ENCODE measurements at places on chromosomes 12 and 14.

DNA sequence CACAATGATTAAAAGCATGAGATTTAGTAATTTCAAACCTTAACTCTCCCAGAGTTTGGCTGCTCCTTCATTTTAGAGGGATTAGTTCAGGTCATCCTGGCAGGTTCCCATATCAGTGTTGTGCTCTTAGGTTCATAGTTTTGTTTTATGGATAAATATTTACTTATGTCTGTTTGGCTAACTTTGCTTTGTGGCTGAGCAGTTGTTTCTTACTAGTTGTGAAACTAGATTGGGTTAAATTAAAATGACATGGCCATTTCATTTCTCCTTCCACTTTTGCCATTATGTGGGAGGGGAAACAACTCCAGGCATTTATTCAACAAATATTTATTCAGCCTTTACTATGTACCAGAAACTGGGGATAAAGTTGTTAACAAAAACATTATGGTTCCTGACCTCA, 158.8 kb downstream of the TMTC3 start:
- no peak for DNase-seq

DNA sequence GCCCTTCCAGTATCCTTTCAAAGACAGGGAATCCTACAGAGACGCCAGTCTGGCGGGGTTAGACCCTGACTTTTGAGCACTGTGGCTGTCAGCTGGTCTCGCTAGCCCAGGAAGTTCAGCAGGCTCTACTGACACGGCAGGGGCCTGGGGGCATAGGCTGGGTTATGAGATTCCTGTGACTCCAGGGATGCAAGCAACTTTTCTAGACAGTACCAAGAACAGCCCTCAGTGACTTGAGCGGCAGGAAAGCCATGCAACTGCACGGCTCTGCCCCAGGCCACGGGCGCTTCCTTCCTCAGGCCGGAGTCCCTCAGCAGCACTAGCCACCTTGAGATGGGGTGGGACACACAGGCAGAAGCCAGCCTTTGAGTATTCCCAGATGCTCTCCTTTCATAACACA, 5.1 kb upstream of the SIVA1 start:
- no peak for DNase-seq

DNA sequence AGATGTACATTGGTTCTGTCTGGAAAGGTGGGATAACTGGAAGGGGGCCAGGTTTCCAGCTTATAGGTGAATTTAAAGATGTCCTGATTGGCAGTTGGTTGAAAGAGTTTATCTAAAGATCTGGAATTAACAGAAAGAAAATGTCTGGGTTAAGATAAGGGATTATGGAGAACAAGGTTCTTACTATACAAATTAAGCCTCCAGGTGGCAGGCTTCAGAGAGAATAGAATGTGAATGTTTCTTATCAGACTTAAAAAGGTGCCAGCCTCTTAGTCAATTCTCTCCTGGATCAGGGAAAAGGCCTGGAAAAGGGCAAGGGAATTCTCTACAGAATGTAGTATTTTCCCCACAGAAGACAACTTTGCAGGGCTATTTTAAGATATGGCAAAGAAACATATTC, 53.1 kb downstream of the CNTN1 start:
- DNase-seq = peak; percentile 67

DNA sequence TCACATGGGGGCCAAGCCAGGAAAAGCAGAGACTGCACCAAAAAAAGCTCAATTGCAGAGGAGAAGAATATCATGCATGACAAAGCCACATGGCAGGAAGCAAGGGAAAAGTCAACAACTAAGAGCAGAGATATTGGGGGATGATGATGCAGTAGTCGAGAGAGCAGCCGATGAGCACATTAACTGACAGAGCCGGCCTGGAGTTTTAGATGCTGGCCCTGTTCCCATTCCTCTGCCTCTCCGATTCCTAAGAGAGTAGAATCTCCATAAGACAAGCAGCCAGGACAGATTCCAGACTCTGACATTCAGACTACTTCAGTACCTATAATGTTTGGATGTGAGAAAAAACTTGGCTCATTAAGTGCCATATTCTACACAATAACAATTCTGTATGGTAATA, 155.9 kb downstream of the KCNH5 start:
- peak; percentile 19 for DNase-seq

GRCh38 chr12:68958322-68958721, 25.4 kb upstream of the CPM start:
- no peak for DNase-seq

DNA sequence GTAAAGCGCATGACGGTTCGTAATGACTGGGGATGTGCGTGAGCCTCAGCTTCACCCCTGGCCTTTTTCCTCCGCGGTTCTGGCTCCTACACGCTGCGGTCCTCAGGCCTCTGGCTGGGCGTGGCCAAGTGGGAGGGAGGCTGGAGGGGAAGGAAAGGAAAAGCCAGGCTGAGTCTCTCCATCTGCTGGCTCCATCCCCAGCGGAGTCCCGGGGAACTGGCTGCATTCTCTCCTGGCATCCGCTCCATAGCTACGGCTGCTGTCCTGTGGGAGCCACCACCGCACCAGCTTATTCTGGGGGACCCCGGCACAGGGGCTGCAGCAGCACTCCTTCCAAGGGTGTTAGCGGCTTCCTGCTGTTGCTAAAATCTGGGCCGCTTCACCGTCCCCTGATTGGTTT, 68.2 kb upstream of the SLC24A4 start:
- DNase-seq = peak; percentile 80

DNA sequence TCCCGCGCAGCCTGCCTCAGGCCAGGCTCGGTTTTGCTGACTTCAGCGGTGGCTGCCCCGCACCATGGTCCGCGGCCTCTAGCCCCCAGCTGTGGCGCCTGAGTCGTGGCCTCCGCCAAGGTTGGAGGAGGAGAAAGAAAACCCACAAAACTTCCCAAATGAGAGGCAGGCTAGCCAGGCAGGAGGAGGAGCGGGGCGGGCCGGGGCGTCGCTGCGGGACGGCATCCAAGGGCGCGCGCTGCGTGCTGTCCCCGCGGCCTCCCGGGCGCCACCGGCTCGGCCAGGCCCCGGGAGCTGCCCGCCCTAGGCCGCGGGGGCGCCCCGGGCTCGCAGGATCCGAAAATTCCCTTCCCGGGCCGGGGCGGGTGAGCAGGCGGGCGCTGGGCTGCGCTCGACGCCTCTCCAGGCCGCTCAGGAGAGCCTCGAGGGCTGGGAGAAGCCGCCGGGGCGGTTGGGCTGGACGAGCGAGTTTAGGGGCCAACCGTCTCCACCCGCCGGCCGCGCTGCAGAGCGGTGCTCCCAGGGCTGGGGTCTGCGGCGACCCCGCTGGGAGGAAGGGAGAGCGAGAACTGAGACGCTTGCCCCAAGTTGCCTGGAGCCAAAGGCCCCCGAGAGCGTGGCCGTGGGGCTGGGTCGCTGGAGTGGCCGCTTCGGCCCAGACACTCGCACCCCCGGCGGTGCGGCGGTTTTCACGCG, at the start of gene EFS:
Gene EFS (minus strand): TSS at position 137 of the 696 bp plus-strand sequence. CDS start 147 bp downstream, outside the sequence.
- peak; percentile 70 for DNase-seq

DNA sequence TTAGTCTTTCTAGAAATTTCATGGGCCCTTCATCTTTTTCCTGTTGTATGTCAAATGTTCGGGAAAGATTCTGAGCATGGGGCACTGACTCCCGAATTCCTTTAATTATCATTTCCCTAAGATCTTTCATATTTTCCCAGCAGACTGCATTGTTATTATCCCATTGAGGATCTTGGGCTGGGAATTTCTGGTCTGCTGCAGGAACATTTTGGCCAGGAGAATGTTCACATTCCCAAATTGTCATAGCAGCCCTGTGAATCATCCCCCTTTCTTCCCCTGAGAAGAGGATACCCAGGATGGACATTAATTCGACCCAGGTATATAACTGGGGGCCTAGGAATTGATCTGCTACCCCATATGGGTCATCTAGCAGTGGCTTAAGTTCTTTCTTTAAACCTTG, 112.5 kb downstream of the RIN3 start:
- no peak for DNase-seq

DNA sequence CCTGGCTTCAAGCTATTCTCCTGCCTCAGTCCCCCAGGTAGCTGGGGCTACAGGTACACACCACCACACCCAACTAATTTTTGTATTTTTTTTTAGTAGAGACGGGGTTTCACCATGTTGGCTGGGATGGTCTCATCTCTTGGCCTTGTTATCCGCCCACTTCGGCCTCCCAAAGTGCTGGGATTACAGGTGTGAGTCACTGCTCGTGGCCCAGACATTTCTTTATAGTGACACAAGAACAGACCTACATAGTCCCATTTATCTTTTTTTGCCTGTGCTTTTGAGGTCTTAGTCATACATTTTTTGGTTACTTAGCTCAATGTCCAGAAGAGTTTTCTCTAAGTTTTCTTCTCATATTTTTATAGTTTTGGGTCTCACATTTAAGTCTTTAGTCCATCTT, 247.4 kb downstream of the SYT10 start:
- DNase-seq = no peak

GRCh38 chr12:71335151-71335962, 104.2 kb upstream of the LGR5 start:
- no peak for DNase-seq

DNA sequence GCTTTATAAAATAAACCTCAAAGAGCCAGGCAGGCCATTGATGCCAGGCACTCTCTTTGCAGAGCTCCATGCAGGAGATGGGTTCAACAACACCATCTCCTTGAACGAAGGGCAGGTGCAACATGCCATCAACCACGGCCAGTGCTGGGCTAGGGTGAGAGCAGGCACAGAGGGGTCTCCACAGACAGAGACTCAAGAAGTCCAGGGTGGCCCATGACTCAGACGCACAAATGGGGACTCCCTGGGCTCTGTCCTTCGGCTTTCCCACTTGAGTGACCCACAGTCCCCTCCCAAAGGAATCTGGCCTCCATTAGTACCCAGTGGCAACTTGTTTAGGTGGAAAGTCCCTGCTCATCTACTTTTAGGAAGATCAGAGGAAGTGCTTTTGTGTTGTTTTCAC, 124.4 kb upstream of the PZP start:
- no peak for DNase-seq

DNA sequence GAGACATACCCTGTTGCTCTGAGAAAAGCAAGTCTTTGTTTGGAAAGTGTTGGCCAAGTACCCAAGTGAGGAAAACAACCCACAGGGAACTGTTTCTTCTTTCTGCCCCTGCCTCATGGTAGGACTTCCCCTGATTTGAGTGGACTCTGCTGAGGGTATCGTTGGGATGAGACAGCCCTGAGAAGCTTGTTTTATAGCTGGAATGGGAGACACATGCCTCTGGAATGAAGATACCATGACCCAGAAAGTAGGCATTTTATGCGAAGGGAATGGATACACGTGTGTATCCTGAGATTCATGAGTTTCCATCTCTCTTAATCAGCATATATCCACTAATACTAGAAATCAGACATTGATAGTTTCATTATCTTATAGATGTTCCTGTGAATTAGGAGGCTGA, 382.3 kb downstream of the ATP23 start:
- no peak for DNase-seq

- DNase-seq = no peak
Observed at GRCh38 chr14:47189911-47190484, 485.4 kb downstream of the MDGA2 start.

GRCh38 chr12:39044754-39045153, 139.4 kb upstream of the CPNE8 start:
- no peak for DNase-seq

- no peak for DNase-seq
Observed at GRCh38 chr12:127311720-127312364, 955.1 kb upstream of the TMEM132C start.

DNA sequence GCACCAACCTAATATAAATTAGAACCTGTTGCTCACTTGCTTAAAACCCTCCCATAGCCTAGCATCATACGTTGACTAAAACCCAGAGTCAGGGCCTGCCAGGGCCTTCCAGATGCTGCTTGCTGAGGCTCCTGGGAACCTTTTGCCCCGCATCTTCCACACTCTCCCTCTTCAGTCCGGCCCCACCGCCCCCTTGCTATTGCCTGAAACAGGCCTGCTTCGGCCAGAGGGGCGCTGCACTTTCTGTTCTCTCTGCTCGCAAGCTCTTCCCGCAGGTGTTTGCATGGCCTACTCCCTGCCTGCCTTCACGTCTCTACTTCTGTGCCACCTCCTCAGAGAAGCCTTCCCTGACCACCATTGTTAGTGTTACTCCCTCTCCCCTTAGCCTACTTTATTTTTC, 13.7 kb upstream of the TCTN2 start:
- peak; percentile 53 for DNase-seq

GRCh38 chr12:76197283-76197682, 112.8 kb upstream of the NAP1L1 start:
- no peak for DNase-seq

- DNase-seq = peak; percentile 16
Observed at GRCh38 chr12:79267580-79267979, 403.0 kb downstream of the SYT1 start.

GRCh38 chr14:85444635-85445034, 85.3 kb upstream of the FLRT2 start:
- DNase-seq = no peak

- no peak for DNase-seq
Observed at GRCh38 chr12:112111931-112112330, 3.3 kb upstream of the NAA25 start.

DNA sequence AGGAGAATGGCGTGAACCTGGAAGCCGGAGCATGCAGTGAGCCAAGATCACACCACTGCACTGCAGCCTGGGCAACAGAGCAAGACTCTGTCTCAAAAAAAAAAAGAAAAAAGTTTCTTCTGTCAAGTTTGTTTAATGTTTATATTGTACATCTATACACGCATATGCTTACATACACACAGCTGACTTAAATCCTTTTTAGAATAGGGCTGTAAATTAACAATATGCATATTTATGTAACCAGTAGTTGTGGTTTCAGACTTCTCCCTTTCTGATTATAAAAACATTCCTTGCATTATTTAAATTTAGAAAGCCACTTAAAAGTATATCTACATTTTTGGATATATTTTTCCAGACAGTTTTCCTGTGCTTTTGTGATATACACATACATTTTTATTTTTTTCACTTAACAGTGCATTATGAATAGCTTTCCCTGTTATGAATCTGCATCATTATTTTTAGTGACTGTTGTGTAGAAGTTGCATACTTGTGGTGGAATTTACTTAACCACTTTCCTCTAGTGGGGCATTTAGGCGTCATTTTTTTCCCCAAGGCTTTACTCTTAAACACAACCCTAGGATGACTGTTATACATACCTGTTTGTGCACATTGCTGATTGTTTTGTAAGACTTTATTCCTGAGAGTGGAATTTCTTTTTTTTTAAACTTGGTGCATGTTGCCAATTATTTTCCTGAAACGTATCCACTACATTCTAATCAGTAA, 29.4 kb downstream of the POLR3B start:
- DNase-seq = no peak

DNA sequence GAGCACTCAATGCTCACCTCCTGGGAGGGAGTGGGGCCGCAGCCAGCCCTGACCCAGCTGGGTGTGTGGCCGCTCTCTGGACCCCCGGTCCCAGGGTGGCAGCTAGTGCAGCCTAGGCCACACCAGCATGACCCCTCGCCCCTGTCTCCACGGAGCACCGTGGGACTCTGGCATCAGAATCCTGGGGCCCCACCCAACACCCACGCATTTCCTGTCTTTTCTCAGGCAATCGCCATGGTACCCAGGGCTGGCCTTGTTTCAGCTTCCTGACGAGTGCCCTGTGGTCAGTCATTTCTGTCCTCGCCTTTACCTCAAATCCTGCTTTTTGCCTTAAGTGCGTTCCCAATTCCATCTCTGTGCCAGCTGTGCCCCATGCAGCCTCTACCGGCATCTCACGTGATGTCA, 15.9 kb downstream of the PACS2 start:
- no peak for DNase-seq

Data from GM23338 (cell line).